Activated CD4-positive, alpha-beta T cell treated with anti-CD3 and anti-CD28 coated beads, Interleukin-2, amount 10 ng/mL, durations not matched to agents 24 days and 14 days (primary cell): ENCODE measurements at places on chromosomes 16 and 17. TPM values are rescaled to one million over a fixed set of nuclear protein-coding genes. Genes with fewer than 3 reads are reported as not detected.

DNA sequence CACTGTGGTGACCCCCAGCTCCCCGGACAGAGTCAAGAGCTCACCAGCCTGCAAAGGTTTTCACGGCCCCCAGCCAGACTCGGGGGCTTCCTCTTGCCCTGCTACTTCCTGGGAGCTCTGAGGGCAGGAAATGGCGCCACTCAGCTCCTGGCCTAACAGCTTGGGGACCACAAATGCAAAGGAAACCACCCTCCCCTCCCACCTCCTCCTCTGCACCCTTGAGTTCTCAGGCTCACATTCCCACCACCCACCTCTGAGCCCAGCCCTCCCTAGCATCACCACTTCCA is 375 bp upstream of the SPN start:
- DNase-seq = no peak
- H3K4me1 ChIP-seq = peaks cover 50% of the 10 kb centered on the region
- peak overlapping the region; percentile 94 for H3K27ac ChIP-seq
- peak overlapping the region; percentile 97 for H3K4me3 ChIP-seq
- H3K27me3 ChIP-seq = no peaks in the 10 kb centered on the region
- peaks cover 39% of the 10 kb centered on the region for H3K36me3 ChIP-seq

CES2 gene
- 30.6 and 33.6 TPM in 2 replicates for total RNA-seq

DNA sequence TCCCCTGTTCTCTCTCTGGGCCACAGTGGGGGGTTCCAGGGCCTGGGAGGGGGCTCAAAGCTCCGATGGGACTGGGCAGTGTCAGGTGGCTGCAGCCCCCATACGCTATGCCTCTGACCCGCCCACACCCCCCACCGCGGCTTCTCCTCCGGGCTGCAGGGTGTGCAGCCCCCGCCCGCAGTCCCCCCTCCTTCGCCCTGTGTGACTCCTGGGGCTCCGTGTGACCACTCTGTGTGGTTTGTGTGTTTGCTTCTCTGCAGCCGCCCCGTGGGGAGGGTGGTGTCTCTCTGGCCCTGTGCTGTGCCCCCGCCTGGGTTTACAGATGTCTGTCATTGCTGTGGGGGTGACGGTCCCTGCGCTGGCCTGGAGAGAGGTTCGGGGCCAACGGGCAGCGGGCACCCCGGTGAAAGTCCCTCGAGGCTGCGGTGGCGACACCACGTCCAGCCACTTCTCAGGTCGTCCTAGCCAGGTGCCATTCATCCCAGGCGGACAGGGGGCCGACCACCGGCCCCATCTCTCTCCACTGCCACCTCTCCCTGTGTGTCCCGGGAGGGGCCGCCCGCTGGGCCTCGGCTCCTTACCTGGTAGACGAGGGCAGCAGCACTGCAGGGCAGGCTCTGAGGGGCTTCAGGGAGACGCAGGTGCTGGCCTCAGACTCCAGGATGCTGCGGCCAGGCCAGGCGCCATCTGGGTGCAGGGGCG is 5.5 kb downstream of the SSTR5 start:
- H3K27me3 ChIP-seq = peaks cover 2% of the 10 kb centered on the region
- H3K36me3 ChIP-seq = no peaks in the 10 kb centered on the region
- H3K4me1 ChIP-seq = no peaks in the 10 kb centered on the region
- no peak for DNase-seq
- H3K4me3 ChIP-seq = no peak overlapping the region

SMTNL2 gene
- total RNA-seq = not detected in 2 replicates

GRCh38 chr17:4053596-4053995 is 89.2 kb downstream of the ZZEF1 start:
- no peak overlapping the region for H3K4me3 ChIP-seq
- H3K36me3 ChIP-seq = peaks cover 59% of the 10 kb centered on the region
- H3K27me3 ChIP-seq = no peaks in the 10 kb centered on the region
- H3K27ac ChIP-seq = no peak overlapping the region
- peaks cover 10% of the 10 kb centered on the region for H3K4me1 ChIP-seq

SPNS2 gene
- total RNA-seq = 0.17 and 0.28 TPM in 2 replicates
